ENCODE measurements at places on chromosomes 2 and 18.

DNA sequence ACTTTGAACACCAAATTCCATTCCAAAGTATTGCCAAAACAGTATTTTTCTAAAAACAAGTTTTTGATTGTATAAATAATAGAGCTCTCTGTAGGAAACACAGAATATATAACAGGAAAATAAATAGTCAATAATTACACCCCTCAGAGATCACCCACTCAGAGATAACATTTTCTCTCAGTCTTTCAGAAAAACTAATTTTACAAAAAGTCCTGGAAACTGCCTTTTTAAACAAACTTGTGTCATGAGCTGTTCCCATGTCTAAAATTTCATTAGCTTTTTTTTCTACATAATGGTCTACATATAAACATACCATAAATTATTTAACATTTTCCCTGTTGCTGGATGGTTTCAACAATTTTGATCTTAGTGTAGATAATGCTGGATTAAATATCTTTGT is 1.2 kb upstream of the WDSUB1 start:
- DNase-seq, result no peak

DNA sequence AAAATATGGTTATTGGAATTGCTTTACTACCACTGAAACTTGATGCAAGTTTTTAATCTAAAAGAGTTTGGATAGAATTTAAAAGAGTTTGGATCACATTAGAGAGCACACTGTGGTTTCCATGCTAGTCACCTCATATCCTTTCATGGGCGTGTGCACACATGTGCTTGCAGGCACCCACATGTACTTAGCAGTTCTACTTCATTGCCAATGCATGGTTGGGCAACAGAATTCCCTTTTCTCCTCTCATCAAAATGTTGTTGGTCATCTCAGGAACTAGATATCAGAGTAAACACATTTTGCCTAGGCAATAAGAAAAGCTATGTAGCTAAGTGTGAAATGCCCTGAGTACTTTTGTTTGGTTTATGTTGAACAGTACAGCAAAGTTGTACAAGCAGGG is 254.1 kb upstream of the RASGRP3 start:
- DNase-seq, result no peak

DNA sequence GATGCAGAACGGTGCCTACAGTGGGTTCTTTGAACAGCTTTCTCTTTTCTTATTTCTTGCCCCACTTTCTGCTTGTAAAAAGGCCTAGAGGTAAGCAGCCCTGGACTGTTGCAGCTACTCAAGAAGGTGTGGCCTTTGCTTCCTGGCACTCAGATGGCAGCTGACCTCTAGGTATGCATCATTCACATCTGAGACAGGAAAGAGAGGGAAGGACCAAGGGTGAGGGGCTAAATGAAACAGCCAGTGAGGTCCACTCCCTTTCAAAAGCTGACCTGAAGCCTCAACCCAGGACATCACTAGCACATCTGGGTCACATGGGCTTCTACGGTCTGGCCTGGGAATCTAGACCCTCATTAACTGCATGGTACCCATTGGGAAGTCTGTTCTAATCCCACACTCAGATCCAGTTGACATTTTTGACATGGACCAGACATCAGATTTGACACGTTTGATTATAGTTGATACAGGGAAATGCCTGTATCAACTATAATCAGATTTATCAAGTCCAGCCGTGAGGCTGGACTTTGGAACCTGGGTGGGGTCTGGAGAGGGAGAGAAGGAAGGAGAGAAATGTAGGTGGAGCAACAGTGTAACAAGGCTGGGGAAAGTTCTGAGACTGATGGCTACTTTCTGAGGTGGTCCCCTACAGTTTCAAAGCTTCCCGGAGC is 60.2 kb downstream of the E2F6 start:
- DNase-seq, result no peak

GRCh38 chr2:202112041-202112440 is 39.0 kb downstream of the KIAA2012 start:
- no peak for DNase-seq

- DNase-seq, result no peak
Measured at GRCh38 chr2:229749779-229750178, 35.4 kb upstream of the DNER start.

GRCh38 chr2:59025157-59025757 is 784.1 kb upstream of the FANCL start:
- peak; percentile 30 for DNase-seq

GRCh38 chr18:45626330-45627203 is 11.3 kb downstream of the SLC14A2 start:
- peak; percentile 81 for DNase-seq

DNA sequence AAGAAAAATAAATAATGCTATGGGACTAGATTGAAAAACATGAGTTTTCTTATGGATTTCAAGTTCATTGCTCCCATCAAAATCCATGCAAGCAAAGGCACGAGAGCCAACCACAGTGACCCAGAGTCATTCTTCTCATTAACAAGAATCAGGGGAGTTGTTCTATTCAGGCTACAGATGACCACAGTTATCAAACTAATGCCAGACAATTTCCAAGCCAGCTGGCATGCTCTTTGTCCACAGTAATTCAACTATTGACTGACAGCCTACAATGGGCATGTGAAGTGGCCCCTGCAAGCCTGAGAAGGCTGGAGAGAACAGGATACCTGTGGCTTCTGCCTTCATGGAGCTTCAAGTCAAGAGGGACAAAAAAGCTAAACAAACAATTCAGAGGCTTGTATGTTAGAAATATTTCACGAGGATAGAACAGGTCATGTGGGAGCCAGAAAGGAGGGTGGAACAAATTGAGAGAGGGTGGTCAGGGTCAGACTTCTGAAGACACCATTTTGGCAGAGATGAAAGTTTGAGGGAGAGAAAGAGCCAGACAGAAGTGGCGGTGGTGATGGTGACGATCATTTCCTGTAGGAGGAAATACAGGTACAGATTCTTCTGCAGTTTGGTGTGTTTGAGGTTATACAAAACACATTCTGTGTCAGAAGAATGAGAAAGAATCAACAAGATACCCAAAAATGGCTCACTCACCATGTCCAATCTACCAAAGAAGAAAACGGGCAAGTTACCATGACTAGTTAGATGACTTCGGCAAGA is 732.4 kb downstream of the RNF144A start:
- DNase-seq, result no peak

DNA sequence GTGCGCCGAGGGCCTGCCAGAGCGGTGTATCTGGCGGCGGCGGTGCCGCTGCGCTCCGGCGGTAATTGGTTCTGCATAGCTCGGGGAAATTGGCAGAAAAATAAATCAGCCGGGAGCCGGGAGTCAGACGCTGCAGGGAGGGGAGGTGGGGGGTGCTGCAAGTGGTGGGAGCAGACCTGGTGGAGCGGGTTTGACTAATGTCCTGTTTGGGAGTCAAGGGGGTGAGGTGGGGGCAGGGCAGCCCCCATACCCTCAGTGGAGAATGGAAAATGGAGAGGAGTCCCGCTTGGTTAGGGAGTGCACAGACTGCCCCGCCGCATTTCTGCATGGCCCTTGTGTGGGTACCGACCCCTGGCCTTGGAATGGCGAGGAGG is 107.3 kb downstream of the DYSF start:
- DNase-seq, result peak; percentile 22

GRCh38 chr2:7508296-7508943 is 591.2 kb downstream of the RNF144A start:
- peak; percentile 74 for DNase-seq

DNA sequence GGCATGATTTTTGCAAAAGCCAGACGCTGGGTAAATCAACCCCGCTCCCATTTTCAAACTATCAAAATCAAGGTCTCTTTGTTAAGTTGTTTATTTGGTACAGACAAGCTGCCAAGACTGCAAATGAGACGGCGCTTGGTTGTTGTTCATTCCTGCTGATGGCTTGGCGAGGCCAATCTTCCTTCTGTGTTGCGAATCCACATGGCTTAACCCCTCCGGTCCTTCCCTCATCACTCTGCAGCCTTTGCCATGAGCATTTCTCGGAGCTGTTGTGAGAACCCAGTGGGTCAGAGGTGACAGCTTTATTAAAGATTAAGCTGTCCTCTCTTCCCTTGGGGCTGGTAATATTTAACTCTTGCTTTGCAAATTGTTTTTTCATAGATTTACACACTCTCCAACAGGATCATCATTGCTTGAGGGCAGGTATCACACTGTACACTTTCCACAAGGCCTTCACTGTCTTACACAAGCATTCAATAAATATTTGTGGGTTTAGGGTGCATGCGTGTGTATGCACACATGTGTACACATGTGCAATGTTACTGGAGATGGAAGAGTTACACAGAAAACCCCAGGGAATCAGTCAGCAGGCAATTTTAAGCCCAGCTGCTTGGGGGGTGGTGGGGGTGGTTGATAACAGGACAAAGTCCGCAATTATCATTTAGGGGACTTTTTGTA is 27.8 kb upstream of the KCNF1 start:
- no peak for DNase-seq

GRCh38 chr2:212935752-212936151 is 215.7 kb downstream of the IKZF2 start:
- no peak for DNase-seq

GRCh38 chr18:10839421-10839820 is 309.9 kb downstream of the PIEZO2 start:
- DNase-seq, result no peak

- DNase-seq, result no peak
Measured at GRCh38 chr2:192885569-192886160, 690.9 kb upstream of the TMEFF2 start.

DNA sequence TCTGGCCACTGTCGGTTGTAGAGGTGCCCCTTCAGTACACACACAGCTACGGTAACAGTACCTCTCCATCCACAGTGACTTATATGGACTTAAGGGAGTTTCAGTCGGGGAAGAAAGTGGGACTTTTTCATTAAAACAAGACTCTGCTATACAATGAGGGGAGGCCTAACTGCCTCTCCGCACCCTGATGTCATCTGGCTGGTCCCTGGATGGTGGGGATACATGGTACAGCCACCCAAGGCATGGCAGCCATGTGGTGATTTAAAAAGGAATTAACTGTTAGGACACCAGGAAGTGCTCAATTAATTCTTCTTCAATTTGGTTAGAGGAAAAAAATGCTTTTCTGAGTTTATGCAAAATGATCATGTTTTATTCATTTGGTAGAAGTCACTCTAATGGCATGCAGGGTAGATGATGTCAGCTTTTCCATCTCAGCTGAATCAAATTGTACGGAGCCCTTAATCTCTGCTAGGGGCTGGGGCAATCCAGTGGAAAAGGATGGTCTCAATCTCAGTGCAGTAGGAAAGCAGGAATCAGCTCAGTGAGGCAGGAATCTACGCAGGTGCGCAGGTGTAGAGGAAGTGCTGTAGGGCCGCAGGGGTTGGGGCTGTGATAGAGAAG is 243.9 kb downstream of the PRKCE start:
- DNase-seq, result peak; percentile 81

DNA sequence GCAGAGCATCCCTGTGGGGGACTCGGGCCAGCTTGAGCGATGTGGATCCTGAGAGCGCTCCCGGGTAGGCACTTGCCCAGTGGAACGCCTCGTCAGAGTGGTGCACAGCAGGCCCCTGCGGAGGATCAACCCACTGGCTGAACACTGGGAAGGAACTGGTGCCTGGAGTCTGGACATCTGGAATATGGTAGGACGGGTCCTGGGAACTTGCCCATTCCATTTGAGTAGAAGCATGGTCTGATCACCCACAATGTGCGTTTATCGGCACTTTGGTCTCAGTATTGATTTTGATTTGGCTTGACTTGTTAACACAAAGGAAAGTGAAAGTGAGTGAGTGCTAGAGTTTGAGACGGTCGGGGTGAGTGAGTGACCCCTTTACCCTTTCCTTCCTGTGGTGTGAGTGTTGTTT is 1336.2 kb upstream of the CHAC2 start:
- DNase-seq, result no peak

DNA sequence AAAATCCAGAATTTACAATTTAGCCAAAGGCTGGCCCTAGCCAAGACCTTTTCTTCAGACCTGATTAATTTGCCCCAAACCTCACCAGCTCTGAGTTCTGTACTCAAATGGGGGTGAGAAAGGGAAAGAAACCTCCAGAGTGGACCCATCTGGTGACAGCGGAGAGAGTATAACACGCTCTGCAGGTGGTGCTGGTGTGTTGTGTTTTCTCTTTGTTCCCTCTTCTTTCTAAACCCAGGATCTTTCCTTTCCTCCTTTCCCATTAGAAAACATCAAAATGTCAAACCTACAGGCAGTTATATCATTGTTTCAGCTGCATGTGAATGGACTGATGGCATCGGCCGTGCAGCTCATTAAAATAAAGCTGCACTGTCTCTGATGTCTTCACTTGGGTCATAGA is 253.2 kb upstream of the SP5 start:
- no peak for DNase-seq

DNA sequence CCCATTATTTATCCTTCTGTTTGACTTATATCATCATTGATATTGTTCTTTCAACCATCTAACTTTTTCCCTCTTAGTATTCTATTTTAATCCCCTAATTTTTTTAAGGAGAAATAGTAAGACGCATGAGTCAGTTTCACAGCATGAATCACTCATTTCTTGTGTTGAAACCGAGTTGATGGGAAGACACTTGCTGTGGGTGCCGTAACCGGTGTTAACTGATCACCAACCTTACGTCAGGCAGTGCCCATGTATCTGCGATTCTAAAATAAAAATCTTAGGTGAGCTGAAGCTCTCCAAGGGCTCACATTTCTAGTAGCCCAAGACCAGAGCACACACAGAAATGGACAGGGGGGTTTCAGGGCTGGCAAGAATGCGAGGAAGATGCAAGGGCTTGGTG is 348.1 kb downstream of the GALR1 start:
- DNase-seq, result no peak

GRCh38 chr18:3356614-3357013 is 93.4 kb upstream of the TGIF1 start:
- DNase-seq, result no peak

- peak; percentile 10 for DNase-seq
Measured at GRCh38 chr2:197628043-197628500, 47.3 kb downstream of the RFTN2 start.

GRCh38 chr2:47219970-47220369 is 64.9 kb upstream of the STPG4 start:
- DNase-seq, result no peak

GRCh38 chr2:11337909-11338308 is 6.5 kb downstream of the ROCK2 start:
- DNase-seq, result no peak

GRCh38 chr2:239630618-239631286 is 229.9 kb upstream of the HDAC4 start:
- peak; percentile 68 for DNase-seq

DNA sequence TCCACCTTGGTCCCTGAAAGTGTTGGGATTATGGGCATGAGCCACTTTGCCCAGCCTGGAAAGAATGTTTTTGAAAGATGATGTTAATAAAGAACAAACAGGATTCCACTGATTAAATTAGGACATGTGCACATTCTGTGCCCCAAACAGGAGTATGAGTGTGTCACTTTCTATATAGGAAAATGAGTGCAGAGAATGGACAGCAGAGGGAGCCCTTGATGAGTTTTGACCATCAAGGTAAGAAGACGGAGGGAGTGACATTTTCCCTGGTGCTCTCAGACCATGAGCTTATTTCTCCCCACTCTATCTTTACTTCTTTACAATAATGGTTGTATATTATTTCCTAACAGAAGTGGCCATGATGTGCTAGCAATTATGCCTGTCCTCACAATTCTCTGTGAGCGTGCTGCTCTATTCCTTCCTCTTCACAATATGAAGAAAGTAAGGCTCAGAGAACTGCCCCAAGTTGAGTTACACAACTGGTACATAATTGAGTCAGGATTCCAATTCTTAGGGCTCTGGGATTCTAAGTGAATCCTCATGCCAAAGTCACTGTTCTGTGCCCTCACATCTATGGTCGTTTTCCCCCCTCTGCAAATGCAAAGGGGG is 20.6 kb downstream of the RPL37A start:
- peak; percentile 82 for DNase-seq

GRCh38 chr2:45813003-45813941 is 161.8 kb downstream of the PRKCE start:
- peak; percentile 62 for DNase-seq

GRCh38 chr2:196801674-196802261 is 2.3 kb upstream of the GTF3C3 start:
- peak; percentile 71 for DNase-seq

Measured in fibroblast of upper back skin (primary cell).